ENCODE measurements at places on chromosomes 3 and 15.

- DNase-seq = peak; percentile 15
Measured at GRCh38 chr3:64533617-64534317, 154.0 kb downstream of the ADAMTS9 start.

DNA sequence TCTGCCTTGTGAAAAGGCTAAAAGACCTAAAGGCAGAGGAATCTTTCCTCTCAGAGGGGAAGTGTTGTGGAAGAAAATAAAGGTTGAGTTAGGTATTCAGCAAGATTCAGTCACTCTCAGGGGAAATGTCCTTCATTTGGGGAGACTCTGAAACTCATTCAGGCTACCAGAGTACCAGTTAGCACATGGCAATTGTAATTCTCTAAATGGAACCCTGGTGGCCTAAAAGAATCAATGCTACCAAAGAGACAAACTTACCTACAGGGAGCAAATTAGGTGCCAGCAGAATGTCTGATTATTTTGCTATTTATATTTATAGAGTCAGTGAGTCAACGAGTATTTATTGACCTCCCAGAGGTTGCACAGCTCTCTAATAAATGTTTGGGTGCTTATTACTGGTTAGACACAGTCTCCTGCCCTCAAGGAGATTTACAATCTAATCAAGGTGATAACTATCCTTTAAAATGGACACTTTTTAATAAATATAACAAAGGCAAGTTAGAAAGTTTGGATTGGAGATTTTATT lies 33.9 kb upstream of the CDIN1 start:
- no peak for DNase-seq

DNA sequence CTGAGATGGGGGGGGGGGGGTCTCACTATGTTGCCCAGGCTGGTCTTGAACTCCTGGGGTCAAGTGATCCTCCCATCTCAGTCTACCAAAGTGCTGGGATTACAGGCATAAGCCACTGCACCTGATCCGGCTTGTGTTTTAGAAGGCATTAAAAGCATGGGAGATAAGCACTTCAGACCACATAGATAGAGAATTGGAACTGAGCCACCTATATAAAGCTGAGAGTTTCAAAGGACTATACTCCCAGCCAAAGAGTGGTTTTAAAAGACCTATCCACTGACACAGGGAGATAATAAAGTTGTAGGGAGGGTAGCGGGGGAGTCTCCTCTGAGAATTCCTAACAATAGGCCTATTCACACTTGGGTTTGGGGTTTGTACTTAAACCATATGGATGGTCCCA lies 34.8 kb downstream of the DENND4A start:
- DNase-seq = no peak

GRCh38 chr3:115943579-115943978 lies 320.3 kb downstream of the GAP43 start:
- DNase-seq = no peak

GRCh38 chr3:172447611-172448579 lies at the start of gene GHSR:
Gene GHSR (minus strand): TSS chr3:172448456. CDS start chr3:172448413, 43 bp downstream.
- DNase-seq = no peak

DNA sequence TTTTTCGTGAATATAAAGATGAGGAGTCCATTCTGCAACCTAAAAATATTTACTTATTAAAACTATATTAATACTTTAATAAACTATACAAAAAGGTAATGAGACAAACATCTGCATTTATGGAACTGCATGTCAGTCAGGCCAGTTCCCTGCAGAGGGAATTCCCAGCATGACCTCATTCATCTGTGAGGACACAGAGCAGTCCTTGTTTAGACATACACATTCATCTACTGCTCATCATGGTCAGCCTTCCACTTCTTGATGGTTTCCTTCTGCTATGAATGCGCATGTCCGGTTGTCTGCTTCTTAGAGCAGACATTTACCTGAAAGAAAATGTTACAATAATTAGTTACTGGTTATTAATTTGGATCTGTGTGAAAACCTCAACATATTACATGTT lies 3.3 kb upstream of the ACTR8 start:
- DNase-seq = no peak

DNA sequence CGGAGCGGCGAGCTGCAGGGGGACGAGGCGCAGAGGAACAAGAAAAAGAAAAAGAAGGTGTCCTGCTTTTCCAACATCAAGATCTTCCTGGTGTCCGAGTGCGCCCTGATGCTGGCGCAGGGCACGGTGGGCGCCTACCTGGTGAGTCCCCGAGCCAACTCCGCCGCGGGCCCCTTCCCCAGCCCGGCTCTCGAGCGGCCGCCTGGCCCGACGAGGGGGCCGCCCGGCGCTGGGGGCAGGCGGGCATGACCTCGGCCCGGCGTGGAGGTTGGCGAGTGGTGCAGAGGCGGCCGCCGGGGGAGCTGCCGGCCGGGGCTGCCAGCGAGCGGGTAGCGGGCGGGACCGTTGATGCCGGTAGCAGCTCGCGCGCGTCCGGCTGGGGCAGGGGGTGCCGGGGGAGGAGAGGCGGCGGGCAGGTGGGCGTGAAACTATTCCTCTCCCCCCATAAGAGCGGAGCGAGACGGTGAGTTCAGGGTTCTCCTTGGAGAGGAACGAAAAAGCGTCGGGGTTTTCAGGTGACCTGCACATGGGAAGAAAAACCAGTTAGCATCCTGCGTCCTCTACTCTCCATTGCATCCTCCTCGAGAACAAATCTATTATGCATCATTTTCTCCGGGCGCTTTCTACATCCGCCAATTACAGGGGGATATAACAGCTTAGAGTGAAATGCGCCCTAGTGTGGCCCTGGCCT lies 585 bp downstream of the SLCO3A1 start:
- peak; percentile 30 for DNase-seq

DNA sequence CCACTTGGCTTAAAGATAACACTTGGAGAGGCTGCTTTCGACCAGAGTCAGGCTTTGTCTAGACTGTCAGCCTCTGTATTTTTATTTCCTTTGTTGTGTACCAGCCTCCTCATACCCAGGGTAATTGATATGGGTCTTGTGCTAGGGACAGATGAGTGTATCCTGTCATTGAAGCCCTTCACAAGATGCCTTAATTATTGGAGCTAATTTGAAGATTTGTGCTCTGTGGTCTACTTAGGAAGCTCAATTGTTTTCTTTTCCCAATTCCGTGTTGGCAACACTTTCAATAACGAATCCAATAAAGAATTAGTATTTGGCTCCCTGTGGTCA lies 60.5 kb upstream of the DPH6 start:
- DNase-seq = no peak

- no peak for DNase-seq
Measured at GRCh38 chr15:35669432-35670045, 123.6 kb upstream of the DPH6 start.

- DNase-seq = no peak
Measured at GRCh38 chr3:147838652-147839051, 429.5 kb downstream of the ZIC1 start.

DNA sequence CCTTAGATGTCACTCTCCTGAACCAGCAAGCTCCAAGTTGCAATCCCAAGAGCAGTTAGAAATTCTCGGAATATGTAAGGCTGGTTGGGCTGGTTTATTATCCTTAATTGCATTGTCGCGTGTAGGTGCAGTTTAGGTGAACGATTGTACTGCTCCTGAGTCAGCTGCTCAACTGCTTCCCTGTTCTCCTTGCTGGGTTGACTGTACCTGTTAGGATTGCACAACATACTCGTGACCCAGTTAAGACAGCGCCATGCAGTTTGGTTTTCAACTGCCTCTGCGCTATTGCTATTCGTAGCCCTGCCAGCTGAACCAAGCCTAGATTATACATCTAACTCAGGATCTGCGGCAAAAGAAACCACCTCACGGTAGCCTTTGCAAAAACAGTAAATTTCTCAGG lies 41.0 kb downstream of the BCL2L10 start:
- no peak for DNase-seq

DNA sequence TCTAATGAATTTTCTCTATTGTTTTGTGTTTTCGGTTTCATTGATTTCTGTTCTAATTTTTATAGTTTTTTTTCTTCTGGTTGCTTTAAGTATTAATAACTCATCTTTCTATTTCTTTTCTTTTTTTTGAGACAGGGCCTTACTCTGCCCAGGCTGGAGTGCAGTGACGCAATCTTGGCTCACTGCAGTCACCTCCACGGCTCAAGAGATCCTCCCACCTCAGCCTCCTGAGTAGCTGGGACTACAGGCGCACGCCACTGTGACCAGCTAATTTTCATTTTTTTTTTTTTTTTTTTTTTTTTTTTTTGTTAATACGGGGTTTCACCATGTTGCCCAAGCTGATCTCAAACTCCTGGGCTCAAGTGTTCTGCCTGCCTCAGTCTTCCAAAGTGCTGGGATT lies 14.5 kb downstream of the KBTBD8 start:
- DNase-seq = no peak

DNA sequence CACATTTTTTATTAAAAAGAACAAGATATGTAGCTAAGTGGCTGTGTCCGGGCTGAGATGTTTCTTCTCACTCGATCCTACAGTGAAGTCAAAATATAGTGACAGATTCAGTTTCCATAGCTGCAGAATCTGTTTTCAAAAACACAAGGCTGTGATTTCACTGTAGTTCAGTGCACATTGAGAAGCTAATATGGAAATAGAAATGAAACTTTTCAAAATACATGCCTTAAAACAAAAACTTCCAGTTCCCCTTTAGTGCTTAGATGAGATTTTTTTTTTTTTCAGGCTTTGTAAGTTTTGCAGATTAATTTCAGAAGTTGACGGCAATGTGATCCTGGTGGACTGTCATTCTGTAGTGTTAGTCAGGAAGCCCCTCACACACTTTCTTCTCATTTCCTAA lies 23.8 kb upstream of the TRAK1 start:
- DNase-seq = no peak
